HT1080 (cell line): ENCODE measurements at places on chromosomes 6 and 20. TPM values are rescaled to one million over a fixed set of nuclear protein-coding genes. Genes with fewer than 3 reads are reported as not detected.

The CST5 gene
- not detected in 2 replicates for total RNA-seq

The SPEF1 gene
- not detected in 2 replicates for total RNA-seq

The AVP gene
- not detected in 2 replicates for total RNA-seq

The ZNF318 gene
- 4.8 and 6.4 TPM in 2 replicates for total RNA-seq

The NT5E gene
- total RNA-seq, result 0.47 and 1.3 TPM in 2 replicates

The KIAA1755 gene
- 0.14 TPM in 1 of 2 replicates, not detected in the other for total RNA-seq

The VEGFA gene
- total RNA-seq, result 40.2 and 64.5 TPM in 2 replicates

The TRIM31 gene
- 0.03 TPM in 1 of 2 replicates, not detected in the other for total RNA-seq

The HINT3 gene
- 8.7 and 10.0 TPM in 2 replicates for total RNA-seq

The KCNK17 gene
- not detected in 2 replicates for total RNA-seq

The SHLD1 gene
- 3.6 and 5.9 TPM in 2 replicates for total RNA-seq

The SDHAF4 gene
- 3.0 and 3.3 TPM in 2 replicates for total RNA-seq

The HLA-DQA1 gene
- total RNA-seq, result not detected in 2 replicates

The PAK5 gene
- not detected in 2 replicates for total RNA-seq

The PLCB4 gene
- 22.7 and 24.0 TPM in 2 replicates for total RNA-seq

The WFDC12 gene
- not detected in 2 replicates for total RNA-seq

The SAMD5 gene
- 1.3 and 1.9 TPM in 2 replicates for total RNA-seq

The ZNF831 gene
- not detected in 2 replicates for total RNA-seq

The SIM1 gene
- total RNA-seq, result not detected in 2 replicates

The OTOR gene
- total RNA-seq, result not detected in 2 replicates

The MPC1 gene
- total RNA-seq, result 38.4 and 39.6 TPM in 2 replicates

The TOX2 gene
- total RNA-seq, result 3.5 and 8.3 TPM in 2 replicates

The ZGPAT gene
- total RNA-seq, result 29.1 and 29.6 TPM in 2 replicates

The TPBG gene
- total RNA-seq, result 34.3 and 42.6 TPM in 2 replicates
